ENCODE measurements at places on chromosomes 2 and 18. TPM values are rescaled to one million over a fixed set of nuclear protein-coding genes. Genes with fewer than 3 reads are reported as not detected.

DNA sequence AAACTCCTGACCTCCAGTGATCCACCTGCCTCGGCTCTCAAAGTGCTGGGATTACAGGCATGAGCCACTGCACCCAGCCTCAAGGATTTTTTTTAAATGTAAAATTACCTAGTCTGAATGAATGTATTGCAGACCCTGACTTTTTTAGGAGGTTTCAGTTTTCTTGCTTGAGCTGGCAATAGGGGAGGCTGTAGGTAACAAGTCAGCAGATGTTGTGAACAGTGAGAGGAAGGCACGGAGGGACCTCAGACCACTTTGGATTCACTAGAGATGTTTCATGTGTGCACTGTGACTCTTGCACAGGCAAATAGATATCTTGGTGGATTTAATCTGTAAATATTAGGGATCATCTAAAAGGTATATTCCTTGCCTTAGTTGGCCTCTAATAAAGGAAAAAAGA lies 6.4 kb downstream of the NDUFV2 start:
- no peak for DNase-seq

DNA sequence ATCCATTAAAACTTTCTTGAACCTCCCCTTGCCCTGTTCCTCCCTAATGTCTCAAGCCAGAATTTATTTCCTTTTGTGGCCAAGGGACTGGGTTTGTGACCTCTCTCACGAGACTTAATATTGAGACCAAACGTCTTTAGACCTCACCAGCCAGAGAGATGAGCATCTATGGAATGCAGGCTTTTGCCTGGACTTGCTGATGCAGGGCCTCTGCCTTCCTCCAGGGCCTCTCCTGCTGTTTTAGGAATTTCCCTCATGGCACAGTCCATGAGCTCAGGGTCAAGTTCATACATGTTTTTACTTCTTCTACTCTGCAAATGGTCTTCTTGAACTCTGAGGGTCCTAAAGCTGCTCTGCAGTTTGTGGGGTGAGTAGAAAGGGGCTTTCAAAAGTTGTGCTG lies 22.3 kb downstream of the IL1B start:
- peak; percentile 52 for DNase-seq

DNA sequence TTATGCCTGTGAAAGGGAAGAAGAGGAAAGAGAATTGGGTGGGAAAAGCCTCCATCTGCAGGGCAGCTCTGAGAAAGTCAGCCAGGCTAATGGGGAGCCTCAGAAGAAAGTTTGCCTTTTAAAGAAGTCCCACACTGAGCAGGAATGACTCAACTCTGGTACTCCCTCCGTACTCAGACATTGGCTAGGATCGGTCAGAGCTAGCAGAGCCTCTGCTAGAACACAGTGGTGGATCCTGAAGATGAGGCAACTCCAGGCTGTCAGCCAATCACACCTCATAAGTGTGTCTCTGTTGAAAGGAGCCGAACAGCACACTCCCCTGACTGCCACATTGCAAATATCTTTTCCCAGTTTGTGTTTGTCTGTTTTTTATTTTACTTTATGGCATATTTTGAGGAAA lies 96.9 kb downstream of the HNRNPLL start:
- peak; percentile 93 for DNase-seq

DNA sequence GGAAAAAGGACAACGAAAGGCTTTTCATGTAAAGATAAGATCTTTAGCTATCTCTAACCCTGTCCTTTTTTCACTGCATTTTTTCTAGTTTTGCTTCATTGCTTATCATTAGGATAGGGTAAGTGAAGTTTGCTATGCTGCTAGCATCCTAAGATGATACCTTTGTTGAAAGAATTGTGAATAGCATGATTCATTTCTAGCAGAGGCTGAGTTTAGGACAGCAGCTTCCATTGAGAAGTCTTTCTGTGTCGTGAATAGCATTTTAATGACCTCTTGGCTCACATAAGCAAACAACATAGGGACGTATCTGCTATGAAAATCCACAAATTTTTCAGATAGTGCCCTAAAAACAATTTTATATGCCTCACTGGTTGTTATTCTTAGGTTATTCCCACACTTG lies 36.4 kb upstream of the GAREM2 start:
- DNase-seq, result no peak

DNA sequence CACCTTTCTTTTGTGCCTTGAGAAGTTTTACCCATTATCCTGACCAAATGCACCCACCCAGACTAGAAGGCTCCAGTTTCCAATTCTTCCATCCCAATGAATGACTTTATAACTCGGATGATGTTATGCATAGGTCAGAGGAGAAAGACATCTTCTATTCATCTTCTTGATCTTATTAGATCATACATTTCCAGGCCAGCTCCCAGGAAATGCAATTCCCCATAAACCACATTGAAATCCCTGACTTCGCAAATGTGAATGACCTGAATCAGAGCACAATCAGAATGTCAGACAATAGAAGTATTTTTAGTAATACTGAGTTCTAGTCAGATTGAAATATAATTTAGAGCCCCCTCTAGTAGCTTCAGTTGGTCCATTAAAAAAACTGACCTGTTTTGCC lies 62.9 kb downstream of the NYAP2 start:
- DNase-seq, result no peak

GRCh38 chr2:7792031-7792651 lies 874.9 kb downstream of the RNF144A start:
- no peak for DNase-seq

DNA sequence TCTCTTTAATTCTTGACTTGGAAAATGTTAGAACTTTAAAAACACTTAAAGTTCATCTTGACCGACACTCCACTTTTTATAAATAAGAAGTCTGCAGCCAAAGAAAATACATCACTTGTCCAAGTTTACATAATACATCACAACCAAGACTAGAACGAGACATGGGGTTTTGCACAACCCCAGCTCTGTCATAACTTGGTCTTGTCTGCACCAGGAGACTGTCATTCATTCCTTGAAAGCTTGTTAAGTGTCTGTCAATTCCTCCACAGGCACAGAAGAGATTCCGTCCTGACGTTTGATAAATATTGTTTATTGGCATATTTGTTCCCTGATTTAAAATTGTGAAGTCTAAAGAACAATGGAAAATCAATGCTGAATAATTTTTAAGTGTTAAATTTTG lies 139.5 kb upstream of the SETBP1 start:
- DNase-seq, result no peak

- peak; percentile 19 for DNase-seq
These were observed 126.3 kb downstream of the C2orf74 start for GRCh38 chr2:61288070-61288841.

- DNase-seq, result no peak
These were observed 141.1 kb downstream of the EIPR1 start for GRCh38 chr2:3236300-3237045.

DNA sequence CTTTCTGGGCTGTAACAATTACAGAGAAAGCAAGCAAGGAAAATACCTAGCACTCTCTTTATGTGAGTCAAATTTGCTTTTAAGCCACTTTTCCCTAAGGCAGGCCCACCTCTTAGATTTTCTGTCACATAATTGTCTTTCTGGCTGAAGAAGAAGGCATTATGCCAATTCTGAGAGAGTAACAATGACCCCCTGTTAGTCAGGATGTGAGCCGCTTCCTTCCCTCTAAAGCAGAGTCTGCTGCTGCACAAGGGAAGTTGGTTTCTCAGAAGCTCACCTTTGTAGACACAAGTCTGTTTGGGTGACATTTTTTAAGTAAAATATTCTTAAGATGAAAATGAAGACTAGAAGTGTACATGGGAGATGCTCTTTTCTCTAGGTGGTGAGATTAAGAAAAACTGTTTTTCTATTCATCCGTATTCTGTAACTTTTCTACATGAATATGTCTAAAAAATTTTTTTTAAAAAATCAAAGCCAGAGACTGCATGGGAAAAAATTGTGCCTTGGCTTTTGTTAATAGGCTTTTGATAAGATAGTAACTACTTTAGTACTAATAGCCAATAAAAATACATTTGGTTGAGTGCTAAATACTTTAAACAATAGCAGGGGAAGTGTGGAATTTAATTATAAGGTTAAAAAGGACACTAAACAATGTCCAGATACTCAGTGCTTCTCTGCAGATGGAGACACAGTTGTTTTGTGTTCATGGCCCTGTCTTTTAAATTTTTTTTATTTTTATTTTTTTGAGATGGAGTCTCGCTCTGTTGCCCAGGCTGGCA lies 33.4 kb upstream of the VPS54 start:
- DNase-seq, result no peak

GRCh38 chr2:145047554-145047953 lies 527.6 kb upstream of the ZEB2 start:
- DNase-seq, result no peak

GRCh38 chr2:207469943-207470729 lies 59.6 kb upstream of the CREB1 start:
- DNase-seq, result no peak

DNA sequence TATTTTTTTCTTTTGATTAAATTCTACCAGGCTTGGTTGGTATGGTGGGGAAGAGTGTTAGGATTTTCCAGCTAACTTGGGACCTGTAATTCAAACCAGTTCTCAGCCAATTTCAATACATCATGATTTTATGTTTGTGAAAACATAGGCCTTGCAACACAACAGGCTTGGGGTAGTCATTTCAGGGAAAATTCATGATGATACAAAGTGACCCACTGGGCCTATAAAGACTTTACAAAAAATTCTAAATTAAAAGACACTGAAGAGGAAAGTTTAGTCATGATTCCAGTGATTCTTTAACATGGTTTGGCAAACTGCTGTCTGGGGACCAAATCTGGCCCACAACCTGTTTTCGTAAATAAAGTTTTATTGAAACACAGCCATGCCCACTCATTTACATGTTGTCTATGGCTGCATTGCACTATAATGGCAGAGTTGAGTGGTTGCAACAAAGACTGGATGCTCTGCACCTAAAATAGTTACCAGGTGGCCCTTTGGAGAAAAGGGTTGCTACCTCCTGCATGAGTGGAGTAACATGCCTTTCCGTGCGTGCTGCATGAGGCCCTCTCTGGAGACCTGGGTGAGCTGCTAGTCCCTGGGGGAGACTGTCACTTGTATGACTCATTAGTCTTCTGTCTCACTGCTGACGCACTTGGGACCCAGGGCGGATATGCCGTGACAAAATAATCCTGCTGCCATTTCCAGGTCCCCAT lies 73.6 kb downstream of the NPAS2 start:
- DNase-seq, result no peak

DNA sequence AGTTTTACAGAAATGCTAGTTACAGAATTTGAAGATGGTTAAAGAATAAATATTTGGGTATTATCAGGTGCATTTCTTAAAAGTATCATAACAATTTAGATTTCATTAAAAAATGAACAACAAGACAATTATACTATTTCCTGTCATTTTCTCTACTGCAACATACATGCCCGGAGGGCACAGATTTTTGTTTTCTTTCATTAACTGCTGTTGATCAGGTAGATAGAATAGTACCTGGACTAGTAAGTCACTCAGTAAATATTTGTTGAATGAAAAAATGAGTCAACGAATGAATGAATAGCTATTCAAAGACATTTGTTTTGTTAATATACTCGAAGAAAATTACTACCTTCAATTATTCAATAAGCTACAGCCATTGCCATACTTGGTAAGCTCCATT lies 531.2 kb upstream of the VRK2 start:
- DNase-seq, result no peak

DNA sequence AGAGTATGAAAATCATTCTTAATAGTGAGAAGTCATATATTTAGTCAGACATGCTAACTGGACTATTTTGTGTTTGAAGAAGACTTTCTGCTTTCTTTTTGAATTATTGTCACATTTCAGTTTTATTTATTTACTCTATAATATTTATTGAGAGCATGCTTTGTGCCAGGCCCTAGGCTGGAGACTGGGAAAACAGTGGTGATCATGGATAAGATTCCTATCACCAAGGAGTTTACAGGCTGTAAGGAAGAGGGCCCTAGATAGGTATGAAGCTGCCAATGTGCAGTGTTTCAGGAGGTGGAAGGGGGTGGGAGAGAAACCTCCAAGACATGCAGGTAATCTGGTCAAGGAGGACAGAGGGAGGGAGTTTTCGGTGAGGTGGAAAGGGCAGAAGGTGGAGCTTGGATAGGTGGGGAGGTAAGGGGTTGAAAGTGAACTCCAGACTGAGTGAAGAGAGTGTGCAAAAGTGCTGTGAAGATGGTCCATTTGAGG lies 207.5 kb downstream of the ARHGAP15 start:
- no peak for DNase-seq

DNA sequence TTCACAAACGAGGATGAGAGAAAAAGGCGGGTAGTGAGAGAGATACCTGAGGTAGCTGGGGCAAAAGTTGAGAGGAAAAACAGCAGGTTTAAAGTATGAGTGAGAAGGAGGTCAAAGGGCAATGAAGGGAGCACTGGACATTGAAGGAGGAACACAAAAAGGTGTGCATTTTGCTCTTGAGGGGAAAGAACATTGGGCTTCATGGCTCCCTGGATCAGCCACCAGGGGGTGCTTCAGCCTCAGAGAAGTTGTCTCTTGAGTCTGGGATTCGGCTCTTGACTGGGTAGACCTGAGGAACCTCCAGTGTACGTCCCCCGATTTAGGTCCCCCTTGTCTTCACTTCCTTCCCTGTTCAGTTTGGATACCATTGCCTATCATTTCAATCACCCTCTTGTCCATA lies 128.5 kb downstream of the RAPGEF4 start:
- DNase-seq, result peak; percentile 61

- DNase-seq, result no peak
These were observed 46.1 kb upstream of the CELF4 start for GRCh38 chr18:37611614-37612279.

DNA sequence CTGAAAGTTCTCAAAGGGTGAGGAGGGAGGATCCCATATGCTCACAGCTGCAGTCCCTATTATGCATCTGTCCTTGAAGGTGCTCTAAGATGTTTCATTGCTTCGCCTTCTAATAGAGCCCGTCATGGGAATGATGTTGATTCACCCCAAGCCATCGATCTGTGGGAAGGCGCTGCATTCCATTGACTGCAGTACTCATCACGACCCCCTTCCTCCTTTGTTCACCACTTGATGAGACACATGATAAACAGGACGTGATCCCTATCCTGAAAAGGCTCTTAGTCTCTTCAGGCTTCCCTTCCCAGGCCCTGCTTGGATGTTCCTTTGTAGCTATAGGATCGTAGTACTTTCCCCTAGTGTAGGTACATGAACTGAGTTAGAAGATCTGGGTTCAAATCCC lies 181.8 kb downstream of the AGPS start:
- no peak for DNase-seq

GRCh38 chr2:71620851-71621251 lies 167.5 kb downstream of the DYSF start:
- DNase-seq, result no peak

- DNase-seq, result peak; percentile 29
These were observed 34.2 kb downstream of the ROCK2 start for GRCh38 chr2:11310212-11310611.

- no peak for DNase-seq
These were observed 51.1 kb downstream of the PLEKHM3 start for GRCh38 chr2:207974216-207974605.

SAP130 gene
- 8.6 TPM for polyA plus RNA-seq

SNED1 gene
- polyA plus RNA-seq, result 7.7 TPM

CCL20 gene
- polyA plus RNA-seq, result not detected

RAB27B gene
- 0.18 TPM for polyA plus RNA-seq

ANKRD62 gene
- polyA plus RNA-seq, result not detected

NGEF gene
- 0.35 TPM for polyA plus RNA-seq

RESP18 gene
- not detected for polyA plus RNA-seq

REEP1 gene
- 0.27 TPM for polyA plus RNA-seq

OR6B2 gene
- not detected for polyA plus RNA-seq

CIB4 gene
- polyA plus RNA-seq, result not detected

NOL4 gene
- polyA plus RNA-seq, result not detected

LAMA3 gene
- 0.93 TPM for polyA plus RNA-seq

VAMP5 gene
- polyA plus RNA-seq, result 289 TPM

SLC30A3 gene
- not detected for polyA plus RNA-seq

MC2R gene
- not detected for polyA plus RNA-seq

NRP2 gene
- 6.9 TPM for polyA plus RNA-seq

NBAS gene
- 21.2 TPM for polyA plus RNA-seq

GPR35 gene
- polyA plus RNA-seq, result 0.27 TPM

RSAD2 gene
- polyA plus RNA-seq, result not detected

EVA1A gene
- polyA plus RNA-seq, result 149 TPM

UGT1A1 gene
- polyA plus RNA-seq, result not detected

All from GM23248 (cell line).